ENCODE measurements at places on chromosomes 7 and 10.

DNA sequence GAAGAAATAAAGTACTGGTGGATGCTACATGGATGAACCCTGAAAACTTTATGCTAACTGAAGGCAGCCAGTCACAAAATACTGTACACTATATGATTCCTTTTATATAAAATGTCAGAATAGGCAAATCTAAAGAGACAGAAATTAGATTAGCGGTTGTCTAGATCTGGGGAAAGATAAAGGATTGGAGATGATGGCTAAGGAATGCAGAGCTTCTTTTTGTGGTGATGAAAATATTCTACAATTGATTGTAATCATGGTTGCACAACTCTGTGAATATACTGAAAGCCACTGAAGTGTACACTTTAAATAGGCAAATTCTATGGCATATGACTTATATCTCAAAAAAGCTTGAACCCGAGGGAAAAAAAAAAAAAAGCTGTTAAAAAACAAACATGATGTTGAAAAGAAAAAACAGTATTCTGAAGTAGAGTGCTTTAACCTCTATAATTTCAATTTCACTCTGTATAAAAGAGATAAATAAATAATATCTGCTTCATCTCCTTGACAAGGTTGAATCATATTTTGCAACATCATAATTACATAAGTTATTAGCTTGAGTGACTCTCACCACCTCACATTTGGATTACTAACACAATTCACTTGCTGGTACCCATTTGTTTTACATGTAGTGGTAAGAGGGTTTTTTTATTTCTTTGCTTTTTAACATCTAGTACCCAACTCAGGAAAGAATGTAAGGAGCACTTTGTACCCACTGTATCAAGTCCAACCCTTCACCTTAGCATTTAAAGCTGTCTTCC is 2.8 kb upstream of the GNAI1 start:
- DNase-seq: no peak

DNA sequence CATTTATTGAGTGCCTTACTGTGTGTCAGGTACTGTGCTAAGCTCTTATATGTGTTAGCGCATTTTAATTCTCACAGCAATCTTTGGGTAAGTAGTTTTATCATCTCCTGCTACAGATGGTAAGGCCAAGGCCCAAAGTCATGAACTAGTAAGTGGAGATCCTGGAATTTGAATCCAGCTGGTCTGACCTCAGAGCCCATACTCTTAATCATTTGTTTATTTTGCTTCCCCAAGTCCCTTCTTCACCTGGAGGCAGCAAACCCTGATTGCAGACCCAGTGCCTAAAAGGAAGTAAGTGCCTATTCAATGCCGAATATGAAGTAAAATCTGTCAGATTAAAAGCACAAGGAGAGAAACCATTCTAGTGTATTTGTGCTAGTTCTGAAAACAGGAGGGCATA is 182.9 kb upstream of the TCF7L2 start:
- no peak for DNase-seq

DNA sequence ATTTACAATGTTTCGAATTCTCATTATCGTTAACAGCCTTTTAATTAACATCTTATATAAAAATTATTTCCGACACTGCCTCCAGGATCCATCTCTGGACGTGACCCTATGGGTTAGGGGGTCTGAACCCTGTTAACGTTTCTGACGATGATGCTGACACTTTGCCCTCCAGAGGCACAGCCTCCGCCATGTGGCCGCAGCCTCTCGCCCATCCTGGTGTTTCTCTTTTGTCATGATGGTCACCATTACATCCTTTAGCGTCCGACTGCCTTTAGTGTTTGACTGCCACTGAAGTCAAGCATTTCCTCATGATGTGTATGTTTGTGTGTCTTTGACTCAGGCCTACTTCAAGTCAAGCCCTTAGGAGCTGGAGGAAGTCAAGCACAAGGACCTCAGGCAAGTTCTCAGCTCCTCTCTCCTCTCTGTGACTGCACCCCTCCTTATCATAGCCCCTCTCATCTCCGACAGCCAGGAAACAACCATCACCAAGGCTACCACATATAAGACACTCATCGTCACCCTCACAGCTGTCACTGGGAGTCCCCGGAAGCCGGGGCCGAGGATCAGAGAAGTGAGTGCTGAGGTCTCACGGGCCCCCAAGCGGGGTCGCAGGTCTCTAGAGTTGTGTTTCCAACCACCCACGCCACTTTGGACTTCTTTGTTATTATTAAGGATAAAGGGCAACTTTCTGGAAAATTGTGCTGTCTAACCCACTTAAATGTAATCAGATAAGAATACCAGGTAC is 96.1 kb upstream of the PPP2R2D start:
- DNase-seq: no peak

DNA sequence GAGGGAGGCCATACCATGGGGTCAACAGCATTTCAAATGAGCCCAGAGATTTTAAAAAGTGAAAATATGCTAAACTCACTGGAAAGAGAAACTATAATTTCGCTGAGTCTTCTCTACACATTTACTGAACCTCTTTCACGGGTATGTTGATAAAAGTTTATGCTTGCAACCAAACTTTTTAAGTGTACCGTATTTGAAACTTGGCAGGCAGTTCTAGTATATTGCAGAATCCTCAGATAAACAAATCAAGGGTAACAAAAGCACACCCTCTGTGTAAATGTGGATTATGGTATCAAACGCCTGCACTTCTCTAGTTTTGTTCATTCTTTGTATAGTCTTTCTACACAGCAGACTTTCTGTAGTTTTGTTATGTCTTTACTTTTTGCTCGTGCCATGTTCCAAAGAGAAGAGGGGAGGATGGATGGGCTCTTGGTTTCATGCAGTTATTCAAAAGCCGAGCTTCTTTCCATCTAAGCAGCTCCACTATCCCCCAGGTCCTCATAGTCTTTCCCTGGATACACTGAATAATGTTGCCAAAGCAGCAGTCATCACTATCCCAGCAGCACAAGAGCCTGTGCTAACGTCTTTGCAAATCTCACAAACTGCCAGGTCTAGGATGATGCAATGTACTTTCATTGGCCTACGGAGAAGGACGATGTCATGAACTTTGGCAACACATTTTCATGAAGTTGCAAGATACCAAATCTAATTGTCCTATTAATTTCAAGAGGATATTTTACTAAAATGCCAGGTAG is 131.2 kb downstream of the MPP7 start:
- DNase-seq: peak; percentile 11

- no peak for DNase-seq
These were observed 322.9 kb upstream of the AKR1E2 start for GRCh38 chr10:4503076-4503475.

GRCh38 chr7:2108071-2108455 is 124.7 kb downstream of the MAD1L1 start:
- no peak for DNase-seq

GRCh38 chr10:7373039-7373438 is 37.8 kb downstream of the SFMBT2 start:
- no peak for DNase-seq

GRCh38 chr10:101336382-101336781 is 17.6 kb upstream of the BTRC start:
- DNase-seq: no peak

GRCh38 chr10:76840802-76841201 is 796.8 kb downstream of the KCNMA1 start:
- no peak for DNase-seq

DNA sequence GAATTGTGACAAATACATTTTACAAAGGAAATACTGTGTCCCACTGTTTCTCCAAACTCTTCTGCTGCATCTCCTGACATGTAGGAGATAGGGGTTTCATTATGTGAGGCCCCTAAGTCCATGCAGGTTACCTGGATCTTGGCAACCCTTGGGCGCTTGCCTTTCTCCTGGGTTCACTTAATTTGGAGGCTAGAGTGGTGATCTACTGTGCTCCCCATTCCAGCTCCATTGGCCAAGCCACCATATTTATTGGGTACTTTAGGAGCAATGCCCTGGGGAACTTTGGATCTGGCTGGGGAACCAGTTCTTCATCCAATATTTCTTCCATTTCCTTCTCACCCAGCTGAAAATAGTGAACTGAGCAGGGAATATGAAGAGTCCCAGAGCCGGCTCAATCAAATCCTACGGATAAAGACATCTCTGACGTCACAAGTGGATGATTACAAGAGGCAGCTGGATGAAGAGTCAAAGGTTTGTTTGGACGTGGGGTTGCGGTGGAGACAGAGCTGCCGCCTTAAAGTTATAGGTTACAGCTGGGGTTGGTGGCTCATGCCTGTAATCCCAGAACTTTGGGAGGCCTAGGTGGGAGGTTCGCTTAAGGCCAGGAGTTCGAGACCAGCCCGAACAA is 18.5 kb downstream of the MYH16 start:
- no peak for DNase-seq

GRCh38 chr7:148515728-148516695 is 74.6 kb upstream of the C7orf33 start:
- no peak for DNase-seq

DNA sequence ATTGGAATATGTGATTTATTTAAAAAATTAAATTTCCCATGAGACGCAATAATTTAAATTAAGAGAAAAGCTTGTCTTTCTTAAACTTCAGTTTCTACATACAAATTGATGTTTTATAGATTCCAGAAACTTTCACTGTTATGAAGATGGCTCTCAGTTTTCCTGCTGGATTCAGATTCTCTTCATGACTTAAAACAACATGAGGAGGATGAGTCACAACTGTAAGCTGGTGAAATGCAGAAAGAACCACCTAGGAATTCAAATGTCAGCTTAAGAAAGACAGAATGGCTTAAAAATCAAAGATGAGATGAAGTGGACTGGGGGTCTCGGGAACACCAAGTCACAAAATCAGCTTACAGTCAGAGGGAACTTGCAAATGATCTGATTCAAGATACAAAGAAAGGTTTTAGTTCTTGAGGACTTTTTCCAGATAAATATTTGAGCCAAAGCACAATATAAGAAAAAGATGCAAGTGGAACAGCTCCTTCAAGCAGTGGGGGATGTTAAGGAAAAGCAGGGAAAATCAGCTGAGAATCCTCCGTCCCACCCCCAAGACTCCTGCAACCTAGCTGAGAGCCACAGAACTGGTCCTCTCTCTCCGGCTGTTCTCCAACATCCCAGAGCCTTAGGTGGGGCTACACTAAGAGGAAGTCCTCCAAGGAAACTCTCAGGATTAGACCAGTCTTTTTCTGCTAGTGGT is 279.8 kb downstream of the KCNMA1 start:
- DNase-seq: no peak

GRCh38 chr7:25368599-25369201 is 140.4 kb upstream of the NPVF start:
- no peak for DNase-seq

GRCh38 chr7:47301657-47302295 is 280.1 kb downstream of the TNS3 start:
- no peak for DNase-seq

DNA sequence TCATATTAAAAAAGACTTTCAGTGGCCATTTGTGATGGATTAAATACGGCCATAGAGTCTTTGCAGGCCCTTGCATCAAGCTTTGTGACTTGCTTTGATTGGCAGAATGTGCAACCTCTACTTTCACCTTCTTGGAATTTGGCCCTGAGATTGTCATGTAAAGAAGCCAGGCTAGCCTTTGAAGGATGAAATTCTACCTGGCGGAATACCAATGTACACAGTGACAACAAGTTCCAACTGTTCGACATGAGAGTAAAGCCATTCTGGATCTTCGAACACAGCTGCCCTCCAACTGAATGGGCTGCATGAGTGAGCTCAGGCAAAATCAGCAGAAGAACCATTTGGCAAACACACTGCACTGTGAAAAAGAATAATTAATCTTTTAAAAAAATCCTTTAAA is 321.3 kb downstream of the PHF14 start:
- DNase-seq: no peak

GRCh38 chr7:47007471-47007870 is 574.4 kb downstream of the TNS3 start:
- DNase-seq: no peak

DNA sequence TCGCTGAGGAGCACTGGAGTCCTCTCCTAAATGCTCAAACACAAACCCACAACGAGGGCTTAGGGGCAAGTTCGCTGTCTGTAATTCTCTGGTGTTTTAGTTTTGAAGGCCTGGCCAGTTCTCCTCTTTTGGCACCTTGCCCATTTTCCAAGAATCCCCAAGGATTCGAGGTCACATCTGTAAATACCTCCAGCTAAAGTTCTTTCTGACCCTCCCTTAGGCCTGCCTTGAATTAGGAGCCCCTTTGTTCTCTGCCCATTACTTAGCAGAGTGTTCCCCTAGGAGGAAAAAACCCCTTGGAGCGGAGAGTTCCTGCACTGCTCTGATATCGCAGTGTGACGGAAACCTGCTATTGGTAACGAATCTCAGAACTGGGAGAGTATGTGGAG is 743 bp upstream of the PYROXD2 start:
- no peak for DNase-seq

DNA sequence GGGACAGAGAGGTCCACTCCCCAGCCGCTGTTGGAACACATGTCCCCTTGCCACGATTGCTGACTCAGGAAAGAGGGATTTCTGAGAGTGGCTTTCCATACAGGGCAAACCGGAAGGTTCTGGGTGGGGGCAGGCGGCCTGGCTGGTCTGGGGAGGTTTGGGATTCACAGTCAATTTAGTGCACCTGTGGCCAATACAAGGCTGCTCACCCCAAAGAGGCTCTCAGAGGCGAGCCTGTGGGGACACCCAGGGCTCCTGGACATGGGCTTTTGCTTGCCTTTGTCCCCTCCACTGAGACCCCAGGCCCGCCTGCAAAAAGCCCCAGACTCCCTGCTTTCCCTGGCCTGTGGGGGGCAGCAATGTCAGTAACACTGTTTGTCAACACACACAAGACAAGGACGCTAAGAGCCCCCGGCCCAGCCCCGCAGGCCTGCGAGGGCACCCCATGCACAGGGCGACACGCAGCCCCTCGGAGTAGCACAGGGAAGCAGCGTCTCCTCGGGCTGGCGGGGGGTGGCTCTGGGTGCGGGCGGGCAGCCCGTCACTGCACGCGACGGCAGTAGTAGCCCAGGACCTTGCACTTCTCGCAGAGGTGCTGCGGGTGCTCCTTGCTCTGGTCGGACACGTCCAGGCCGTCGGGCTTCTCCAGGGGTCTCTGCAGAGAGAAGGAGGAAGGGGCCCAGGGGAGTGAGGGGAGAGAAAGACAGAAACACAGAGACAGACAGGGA is 38.7 kb downstream of the PPIF start:
- DNase-seq: no peak

DNA sequence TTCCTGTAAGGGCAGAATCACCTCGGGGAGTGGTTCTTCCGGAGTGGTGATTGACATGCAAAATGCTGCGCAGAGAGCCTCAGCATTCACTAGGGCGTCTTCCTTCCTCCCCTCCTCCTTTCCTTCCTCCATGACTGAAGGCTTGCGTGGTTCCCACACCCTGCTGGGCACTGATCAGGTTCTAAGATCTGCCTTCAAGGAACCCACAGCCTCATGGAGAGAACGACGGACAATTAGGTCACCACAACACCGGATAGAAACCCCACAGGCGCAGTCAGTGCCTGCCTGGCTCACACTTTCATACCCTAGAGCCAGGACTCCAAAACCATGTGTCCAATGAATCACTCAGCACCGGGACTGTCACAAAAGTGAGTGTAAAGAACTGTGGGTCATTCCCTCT is 131.3 kb downstream of the DPP6 start:
- no peak for DNase-seq

All from inflammatory macrophage treated with lipopolysaccharide for 4 hours (primary cell).